ENCODE measurements at places on chromosomes 5 and 9.

DNA sequence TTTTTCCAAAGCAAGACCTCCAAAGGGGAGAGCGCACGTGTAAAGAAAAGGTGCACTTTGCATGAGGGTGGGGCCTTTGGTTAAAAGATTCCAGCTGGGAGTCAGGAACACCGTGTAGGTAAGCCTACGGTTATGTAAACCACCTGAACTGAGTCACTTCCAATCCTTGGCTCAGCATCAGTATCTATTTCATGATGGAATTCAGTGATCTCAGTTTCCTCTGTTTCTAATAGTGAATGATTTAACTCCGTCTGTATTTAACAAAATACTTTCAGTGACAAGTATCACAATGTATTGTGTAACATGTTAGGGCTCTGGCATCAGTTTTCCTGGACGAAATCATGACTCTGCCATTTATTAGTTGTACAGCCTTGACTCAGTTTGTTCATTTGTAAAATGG is 1.3 kb upstream of the SVEP1 start:
- no peak for DNase-seq

DNA sequence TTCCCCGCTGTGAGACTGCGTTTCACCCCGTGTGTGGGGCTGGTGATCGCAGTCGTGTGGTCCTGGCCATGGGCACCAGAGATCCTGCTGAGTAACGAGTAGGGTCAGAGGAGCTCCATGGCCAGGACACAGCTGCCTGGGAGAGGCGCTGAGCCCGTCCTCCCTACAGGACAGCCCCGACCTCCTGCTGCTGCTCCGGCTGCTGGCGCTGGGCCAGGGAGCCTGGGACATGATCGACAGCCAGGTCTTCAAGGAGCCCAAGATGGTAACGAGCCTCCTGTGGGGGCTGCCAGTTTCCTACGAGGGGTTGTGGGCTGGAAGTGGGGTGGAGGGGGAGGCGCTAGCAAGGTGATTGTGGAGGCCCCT is 11.0 kb downstream of the NELFB start:
- DNase-seq: no peak

DNA sequence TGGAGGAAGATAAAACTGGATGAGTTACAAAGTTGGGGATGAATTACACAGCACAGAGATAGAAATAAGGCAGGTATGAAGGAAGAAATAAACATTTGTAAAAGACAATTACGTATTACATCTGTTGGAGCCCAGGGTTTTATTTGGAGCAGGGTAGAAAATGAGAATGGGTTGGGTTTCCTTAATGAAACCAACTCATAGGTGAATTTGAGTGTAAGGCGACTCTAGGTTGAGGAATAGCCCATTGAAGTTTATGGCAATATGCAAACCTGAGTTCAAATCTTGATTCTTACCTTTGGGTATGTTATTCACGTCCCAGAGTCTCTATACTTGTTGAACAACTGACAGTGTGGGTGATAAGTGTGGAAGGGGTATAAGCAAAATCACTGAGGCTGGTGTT is 422.3 kb upstream of the WWC1 start:
- no peak for DNase-seq

DNA sequence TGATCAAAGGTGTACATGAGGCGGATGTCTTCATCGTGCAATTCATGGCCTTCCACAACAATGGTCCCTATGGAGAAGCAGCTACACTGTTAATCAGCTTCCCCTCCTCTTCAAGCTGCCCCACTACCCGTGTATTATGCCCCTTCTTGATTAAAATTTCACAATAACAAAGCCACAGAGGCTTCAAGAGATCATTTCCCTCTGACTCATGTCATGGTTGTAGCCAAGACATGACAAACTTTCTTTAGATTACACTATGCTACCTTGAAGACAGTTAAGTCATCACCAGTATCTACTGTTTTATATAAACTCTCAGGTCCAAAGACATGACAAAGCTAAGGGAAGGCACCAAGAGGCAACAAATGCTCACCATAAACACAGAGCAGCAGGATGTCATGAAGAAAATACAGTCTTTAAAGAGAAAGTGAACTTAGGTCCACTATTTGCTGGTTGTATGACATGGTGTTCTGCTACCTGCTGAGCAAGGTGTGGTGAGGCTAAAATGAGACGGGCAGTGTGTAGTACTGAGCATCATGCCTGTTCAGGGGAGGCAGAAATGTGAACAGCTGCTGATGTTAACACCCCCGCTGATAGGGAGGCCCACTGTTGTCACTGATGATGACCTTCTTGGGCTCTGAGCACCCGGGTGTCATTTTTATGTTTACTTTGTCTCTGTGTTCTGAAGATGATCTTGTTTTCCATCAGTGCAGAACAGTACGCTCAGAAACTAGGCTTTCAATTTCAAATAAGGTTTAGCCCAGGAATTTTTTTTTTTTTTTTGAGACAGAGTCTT is 48.3 kb downstream of the IARS1 start:
- DNase-seq: no peak

DNA sequence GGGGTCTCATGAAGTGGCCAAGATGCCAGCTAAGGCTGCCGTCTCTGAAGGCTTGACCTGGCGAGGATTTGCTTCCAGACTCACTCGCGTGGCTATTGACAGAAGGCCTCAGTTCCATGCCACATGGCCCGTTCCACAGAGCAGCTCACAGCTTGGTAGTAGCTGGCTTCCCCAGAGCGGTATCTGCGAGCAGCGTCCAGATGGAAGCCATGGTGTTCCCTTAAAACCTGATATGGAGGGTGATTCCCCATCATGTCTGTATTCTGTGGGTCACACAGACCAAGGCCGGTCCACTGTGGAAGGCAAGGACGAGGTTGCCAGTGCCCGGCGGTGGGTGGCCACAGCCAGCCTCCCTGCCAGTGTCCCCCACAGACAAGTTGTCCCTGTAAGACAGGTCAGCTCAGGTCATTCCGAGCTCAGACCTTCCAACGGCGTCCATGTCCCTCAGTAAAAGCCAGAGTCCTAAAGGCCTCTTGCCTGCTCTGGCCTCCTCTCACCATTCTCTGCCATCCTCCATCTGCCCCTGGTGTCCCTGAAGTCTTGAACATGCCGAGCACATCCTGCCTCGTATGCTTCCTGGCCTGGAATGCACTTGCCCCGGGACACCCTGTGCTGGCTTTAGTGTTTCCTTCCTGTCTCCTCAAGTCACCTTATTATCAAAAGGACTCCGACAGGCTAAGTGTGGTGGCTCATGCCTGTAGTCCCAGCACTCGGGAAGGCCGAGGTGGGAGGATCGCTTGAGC is 61.3 kb upstream of the LRRTM2 start:
- DNase-seq: no peak

- no peak for DNase-seq
These were observed 222.5 kb upstream of the IL12B start for GRCh38 chr5:159552751-159553150.

GRCh38 chr9:81427870-81428269 is 261.5 kb downstream of the TLE1 start:
- DNase-seq: no peak

DNA sequence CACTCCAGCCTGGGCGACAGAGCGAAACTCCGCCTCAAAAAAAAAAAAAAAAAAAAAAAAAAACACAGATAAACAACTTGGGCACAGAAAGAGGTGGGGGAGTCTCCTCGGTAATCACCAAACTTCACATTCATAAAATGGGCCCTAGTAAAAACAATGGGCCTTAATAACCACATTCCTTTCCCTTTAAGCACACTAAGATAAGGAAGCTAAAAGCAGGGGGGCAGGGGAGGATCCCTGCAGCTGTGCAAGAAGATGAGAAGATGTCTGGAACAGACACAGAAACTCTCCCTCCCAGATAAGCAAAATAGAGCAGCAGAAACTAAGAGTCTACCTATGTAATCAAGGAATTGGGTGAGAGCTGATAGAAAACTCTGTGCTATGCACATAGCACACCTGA is 111.2 kb upstream of the FAM174A start:
- no peak for DNase-seq

- DNase-seq: no peak
These were observed 32.8 kb upstream of the PLIN2 start for GRCh38 chr9:19160085-19160484.

DNA sequence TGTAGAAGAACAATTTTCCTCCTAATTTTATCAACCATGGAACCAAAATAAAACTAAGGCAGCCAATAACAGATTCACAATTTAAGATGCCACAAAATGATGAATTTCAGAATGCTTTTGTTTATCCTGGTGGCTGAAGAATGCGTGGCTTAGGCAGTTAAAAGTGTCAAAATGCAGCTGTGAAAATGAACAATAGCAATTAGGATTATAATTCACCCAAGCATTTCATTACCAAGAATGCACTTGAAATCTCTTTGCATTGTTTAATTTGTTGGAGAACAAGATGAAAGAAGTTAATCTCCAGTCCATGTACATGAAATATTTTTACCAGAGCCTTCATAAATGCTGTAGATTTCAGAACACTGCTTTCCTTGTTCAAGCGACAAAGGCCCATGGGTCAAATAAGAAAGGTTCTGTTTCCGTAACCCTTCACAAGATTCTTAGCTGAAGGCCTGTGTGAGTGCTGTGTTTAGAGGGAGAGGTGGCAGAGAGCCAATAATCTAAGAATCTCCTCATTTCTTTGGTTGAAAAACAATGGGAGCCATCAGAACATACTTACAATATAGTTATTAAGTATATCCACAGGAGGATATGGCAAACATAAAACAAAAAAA is 39.3 kb downstream of the CLINT1 start:
- DNase-seq: no peak

DNA sequence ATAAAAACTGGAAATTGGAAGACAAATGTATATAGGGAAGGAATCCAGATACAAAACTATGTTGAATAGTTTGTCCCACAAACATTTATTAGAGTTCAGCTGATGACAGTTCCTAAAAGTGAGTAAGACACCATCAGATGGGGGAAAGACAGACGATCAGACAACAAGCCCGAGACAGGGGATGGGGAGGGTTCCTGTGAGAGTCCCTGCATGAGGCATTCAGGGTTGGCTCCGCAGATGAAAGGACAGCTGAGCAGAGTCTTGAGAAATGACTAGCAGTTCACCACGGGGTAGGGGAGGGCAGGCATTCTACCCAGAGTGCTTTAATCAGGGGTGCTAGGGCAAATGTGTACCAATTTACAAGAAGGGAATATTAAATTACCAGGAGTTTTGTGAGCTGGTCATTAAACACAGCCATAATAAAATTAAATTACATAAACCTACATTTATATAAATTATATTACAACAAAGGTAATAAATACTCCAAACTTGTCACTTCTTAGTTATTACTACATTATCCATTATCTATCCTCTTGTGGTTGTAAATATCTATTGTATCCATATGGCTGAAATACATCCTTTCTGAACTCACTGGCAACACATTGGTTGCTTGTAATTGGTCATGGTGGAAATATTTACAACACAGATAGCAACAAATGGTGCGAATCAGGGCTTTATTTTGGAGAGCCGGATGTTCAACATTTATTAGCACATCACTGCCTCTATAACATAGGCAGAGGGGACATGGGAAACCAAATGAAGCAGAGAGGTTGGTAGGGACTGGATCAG is 27.8 kb downstream of the TNFSF15 start:
- DNase-seq: peak; percentile 20

DNA sequence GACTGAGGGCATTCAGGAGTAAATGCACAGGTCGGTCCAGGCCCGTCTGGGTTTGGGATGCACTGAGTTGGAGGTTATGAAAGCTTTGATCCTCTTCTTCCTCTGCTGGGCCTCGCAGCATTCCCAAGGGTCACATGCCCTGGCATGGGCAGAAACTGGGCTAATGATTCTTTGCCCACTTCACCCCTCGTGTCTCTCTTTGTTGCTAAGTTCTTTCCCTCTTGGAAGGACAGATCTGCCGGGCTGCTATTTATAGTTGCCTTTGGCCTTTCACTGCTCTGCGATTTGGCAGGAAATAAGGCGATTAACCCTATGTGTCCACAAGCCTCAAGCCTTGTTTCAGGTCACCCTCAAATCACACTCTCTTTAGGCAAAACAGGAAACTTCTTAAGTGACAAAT is 66.9 kb downstream of the ENTREP1 start:
- no peak for DNase-seq

DNA sequence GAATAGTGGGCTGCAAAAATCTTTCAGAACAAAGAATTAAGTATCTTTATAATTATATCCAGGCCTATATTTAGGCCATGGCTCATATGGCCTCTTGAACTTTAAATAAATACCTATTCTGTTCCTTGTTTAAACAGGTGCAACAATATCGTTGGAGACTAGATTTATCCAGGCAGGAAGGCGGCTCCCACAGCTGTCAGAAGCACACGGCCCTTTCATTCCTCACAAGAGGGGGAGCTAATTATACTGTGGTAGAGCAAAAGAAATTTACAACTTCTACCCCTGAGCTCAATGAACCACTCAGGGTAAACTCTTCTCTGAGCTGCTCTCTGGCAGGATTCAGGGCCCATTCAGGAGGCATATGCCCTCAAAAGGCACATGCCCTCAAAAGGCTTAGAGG is 31.3 kb downstream of the TMEM174 start:
- no peak for DNase-seq

Data from stimulated activated CD4-positive, alpha-beta T cell treated with anti-CD3 and anti-CD28 coated beads, Interleukin-1b, Interleukin-23, amount 100 ng/mL, for 4 hours (primary cell).